ENCODE measurements at places on chromosomes 1 and 21.

DNA sequence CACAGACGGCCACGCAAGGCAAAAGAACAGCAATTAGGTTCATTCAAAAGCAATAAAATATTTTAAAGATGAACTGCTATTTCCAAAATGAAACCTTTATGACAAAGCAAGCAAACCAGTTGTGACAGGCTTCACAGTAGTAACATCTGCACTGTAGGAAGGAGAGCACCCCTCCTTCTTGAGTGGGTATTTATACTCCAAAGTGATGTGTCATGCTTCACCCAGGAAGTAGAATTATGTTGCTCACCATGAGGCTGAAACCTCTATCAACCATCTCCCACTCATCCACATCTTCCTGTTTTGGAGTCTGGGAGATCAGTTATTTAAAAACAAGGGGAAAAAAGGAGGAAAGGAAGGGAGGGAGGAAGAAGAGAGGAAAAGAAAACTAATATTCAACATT, 885 bp downstream of the OR2T10 start:
- DNase-seq = no peak

- no peak for DNase-seq
Observed at GRCh38 chr1:202765721-202766120, 42.5 kb downstream of the KDM5B start.

GRCh38 chr1:75430526-75430925, 180.4 kb downstream of the SLC44A5 start:
- DNase-seq = no peak

GRCh38 chr1:35164893-35165292, 28.1 kb downstream of the SFPQ start:
- no peak for DNase-seq

- peak; percentile 61 for DNase-seq
Observed at GRCh38 chr1:202343652-202344349, 2.1 kb upstream of the UBE2T start.

DNA sequence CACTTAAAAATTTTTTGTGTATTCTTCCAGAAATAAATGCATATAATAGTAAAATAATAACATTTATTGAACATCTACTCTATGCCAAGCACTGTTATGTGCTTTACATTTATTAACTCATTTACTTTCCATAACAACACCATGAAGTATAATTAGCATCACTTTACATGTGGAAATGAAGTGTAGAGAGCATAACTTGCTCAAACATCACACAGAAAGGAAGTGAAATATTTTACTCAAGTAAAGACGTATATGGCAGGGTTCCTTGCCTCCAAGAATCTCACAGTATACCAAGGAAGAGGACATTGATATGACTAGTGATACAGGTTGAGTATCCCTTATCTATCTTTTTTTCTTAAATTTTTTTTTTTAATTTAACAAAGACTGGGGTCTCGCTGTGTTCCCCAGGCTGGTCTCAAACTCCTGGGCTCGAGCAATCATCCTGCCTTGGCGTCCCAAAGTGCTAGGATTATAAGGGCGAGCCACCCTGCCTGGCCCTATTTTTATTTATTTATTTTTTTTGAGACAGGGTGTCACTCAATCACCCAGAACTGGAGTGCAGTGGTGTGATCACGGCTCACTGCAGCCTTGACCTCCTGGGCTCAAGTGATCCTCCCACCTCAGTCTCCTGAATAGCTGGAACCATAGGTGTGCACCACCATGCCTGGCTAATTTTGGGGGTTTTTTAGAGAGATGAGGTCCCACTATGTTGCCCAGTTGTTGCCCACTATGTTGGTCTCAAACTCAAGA, 7.7 kb upstream of the CLIC4 start:
- DNase-seq = no peak

GRCh38 chr1:66050123-66050522, 257.4 kb downstream of the PDE4B start:
- DNase-seq = no peak

DNA sequence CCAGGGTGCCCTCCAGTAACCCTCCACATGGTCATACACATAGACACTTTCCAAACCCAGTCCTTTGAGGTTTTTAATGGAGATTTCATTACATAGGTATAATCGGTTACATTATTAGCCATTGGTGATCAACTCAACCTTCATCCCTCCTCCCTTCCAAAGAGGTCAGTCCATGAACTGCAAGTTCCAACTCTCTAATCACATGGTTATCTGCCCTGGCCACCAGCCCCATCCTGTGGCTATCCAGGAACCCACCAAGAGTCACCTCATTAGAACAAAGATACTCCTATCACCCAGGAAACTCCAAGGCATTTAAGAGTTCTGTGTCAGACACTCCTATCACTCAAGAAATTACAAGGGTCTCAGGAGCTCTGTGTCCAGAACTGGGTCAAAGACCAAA, 12.2 kb downstream of the ATP1A4 start:
- no peak for DNase-seq

- peak; percentile 33 for DNase-seq
Observed at GRCh38 chr1:104780470-104781078, 1030.9 kb downstream of the AMY1C start.

- no peak for DNase-seq
Observed at GRCh38 chr1:43542527-43543458, 12.1 kb downstream of the PTPRF start.
